NCI-H1694 treated with DMSO at 0.1 percent for 48 hours (cell line): ENCODE measurements at places on chromosomes 5 and 9.
A peak's percentile ranks its signal among the peaks of the same experiment; 100 is the strongest.

- DNase-seq: no peak
These were observed 75.9 kb upstream of the ADAMTSL1 start for GRCh38 chr9:18398038-18398437.

- DNase-seq: no peak
These were observed 36.3 kb downstream of the ZNF782 start for GRCh38 chr9:96817973-96818372.

GRCh38 chr5:146301626-146302025, 37.0 kb upstream of the POU4F3 start:
- DNase-seq: no peak

DNA sequence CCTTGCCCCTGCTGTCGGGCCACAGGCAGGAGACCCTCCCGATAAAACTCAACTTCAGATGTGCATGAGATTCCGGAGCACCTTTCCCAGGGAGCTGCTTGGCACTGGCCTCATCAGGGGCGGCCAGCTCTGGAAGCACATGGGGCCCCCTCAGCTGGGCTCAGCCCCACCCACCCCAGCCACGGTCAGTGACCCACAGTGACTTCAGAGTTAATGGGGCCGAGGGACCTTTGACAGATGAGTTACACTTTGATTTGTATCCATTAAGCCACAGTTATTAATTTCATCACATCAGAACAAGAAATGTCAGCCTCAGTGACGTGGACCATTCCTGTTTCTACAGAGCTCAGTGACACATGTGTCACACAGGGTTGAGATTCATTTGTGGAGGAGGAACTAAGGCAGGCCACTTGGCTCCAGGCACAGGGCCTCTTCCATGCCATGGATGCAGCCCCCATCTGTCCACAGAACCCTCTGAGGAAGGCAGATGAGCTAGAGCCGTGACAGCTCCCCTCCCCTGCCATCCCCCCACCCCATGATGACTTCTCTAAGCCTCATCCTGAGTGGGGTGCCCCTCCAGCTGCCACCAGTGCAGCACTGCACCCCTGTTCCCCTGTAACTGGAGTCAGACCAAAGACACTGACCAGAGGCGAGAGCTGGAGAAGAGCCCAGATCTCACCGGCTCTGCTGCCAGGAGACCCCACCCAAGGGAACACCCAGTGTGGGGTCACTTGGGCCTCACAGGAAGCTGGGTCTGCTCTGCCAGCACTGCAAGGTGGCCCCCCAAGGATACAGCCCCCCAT, 69.4 kb upstream of the ADAMTS2 start:
- no peak for DNase-seq

GRCh38 chr5:153713943-153714342, 223.5 kb downstream of the GRIA1 start:
- DNase-seq: no peak

DNA sequence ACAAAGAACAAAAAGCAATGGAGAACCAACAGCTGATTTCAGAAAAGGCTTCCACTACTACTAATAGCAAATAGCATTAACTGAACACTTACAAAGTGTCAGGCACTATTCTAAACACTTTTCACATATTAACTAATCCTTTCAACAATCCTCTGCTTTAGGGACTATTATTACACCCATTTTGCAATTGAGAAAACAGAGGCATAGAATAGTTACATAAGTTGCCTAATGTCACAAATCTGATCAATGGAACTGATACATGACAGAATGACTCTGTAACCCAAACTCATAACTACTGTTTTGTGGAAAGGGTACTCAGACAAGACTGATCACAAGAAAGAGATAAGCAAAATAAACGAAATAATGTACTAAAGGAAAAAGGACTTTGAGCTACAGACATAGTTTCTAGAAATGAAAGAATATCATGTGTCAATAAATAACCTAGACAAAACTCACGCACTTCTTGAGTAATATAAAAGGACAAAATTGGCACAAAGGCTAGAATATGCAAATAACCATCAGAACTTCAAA, 31.3 kb downstream of the ABHD17B start:
- DNase-seq: no peak

GRCh38 chr5:11261241-11261640, 500.2 kb upstream of the DAP start:
- no peak for DNase-seq

DNA sequence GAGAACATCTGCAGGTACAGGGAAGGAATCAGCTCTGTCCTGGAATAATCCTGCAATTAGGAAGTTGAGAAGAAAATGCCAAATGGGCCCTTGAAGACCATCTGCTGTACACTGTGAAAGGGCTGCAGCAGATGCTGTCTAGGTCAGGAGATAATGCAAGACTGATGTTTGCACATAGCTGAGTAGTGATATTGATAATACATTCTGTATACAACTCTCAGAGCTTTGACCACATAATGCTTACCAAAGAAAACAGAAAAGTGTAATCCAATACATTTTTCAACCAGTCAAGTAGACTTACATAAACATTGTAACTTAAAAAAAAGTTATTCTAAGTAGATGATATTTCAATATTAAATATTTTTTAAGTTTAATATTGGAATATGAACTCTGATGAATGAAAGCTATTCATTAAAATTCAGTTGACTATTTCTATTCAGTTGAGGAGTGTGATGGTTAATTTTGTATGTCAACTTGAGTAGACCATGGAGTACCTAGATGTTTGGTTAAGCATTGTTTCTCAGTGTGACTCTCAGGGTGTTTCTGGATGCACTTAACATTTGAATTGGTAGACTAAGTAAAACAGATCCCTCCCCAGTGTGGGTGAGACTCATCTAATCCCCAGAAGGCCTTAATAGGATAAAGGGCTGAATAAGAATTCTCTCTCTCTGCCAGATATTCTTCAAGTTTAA, 380.1 kb upstream of the PRR16 start:
- no peak for DNase-seq

- DNase-seq: no peak
These were observed 49.8 kb upstream of the PLPP1 start for GRCh38 chr5:55584398-55585205.

DNA sequence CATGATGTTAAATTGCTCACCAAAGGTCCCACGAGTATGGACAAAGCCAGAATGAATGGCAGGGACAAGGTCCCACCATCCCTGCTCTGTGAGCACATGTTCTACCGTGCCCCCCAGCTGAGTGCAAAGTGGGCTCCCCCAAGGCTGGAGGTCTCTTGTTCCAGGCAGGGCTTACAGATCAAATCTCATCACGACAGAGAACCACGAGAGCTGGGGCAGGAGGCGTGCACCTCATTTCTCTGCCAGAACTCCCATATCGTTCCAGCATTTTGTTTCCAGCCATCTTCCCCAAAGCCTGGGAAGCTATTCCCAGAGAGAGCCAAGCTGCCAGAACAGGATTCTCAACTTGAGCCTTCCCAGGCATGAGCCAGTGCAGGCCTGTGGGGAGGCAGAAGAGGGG, 108.5 kb downstream of the ZNF354C start:
- DNase-seq: no peak

DNA sequence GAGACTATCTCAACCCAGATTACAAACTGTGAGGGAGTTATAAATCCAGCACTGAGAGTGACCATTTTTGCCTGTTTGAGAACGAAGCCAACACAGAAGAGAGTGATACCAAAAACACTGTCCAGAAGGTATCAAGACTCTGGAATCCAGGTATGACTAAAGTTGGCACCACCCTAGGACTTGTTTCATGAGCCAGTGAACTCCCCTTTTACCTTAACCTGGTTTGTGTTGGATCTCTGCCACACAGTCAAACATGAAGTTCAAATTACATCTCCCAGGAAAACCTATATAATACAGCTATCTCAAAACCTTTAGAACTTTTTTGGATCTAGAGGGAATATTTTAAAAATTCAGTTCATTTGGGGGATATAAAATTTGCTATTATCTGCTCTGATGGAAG, 11.4 kb downstream of the ZBTB5 start:
- no peak for DNase-seq

GRCh38 chr5:150465927-150466326, 16.4 kb upstream of the RPS14 start:
- no peak for DNase-seq

- no peak for DNase-seq
These were observed 1975.2 kb upstream of the C9orf72 start for GRCh38 chr9:29548436-29548835.

GRCh38 chr5:142145106-142145900, 36.7 kb downstream of the NDFIP1 start:
- DNase-seq: peak; percentile 26

- no peak for DNase-seq
These were observed 39.4 kb downstream of the NNT start for GRCh38 chr5:43642428-43642827.

DNA sequence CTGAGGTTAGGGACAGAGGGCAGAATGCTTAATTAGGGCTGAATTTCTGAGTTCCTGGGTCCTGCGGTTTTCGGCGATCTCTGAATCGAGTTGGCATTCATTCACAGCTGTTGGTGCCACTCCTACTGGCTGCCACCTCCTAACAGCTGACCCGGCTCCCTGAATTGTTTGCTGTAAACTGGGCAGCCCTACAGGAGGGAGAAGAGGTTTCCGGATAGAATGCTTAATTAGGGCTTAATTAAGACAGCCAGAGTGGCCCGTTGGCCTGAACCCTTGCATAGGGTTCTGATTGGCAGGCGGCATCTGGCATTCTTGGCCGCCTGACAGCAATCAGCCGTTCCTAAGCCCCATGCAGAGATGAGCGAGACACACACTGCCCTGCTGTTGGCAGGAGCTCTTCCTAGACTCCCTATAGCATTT, 25.7 kb downstream of the FRMPD1 start:
- DNase-seq: peak; percentile 99

DNA sequence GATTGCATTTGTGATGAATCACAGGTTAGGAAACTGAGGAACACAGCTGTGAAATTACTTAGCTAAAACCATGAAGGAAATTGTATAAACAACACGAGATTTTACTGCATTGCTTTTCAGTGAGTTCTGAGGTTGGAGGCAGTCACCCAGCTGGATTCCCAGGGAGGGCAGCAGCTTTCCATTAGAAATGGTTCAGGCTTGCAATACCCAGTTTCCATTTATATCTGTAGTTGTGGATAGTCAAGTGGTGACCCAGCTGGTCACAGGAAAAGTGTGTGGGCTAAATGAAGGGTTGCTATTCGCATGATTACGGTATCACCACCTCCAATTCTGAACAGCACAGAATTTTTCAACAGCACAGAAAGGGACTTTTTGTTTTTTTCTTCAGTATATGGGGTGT, 34.3 kb upstream of the SPATA31D4 start:
- no peak for DNase-seq

- DNase-seq: no peak
These were observed 260.8 kb downstream of the AUH start for GRCh38 chr9:91100878-91101450.

DNA sequence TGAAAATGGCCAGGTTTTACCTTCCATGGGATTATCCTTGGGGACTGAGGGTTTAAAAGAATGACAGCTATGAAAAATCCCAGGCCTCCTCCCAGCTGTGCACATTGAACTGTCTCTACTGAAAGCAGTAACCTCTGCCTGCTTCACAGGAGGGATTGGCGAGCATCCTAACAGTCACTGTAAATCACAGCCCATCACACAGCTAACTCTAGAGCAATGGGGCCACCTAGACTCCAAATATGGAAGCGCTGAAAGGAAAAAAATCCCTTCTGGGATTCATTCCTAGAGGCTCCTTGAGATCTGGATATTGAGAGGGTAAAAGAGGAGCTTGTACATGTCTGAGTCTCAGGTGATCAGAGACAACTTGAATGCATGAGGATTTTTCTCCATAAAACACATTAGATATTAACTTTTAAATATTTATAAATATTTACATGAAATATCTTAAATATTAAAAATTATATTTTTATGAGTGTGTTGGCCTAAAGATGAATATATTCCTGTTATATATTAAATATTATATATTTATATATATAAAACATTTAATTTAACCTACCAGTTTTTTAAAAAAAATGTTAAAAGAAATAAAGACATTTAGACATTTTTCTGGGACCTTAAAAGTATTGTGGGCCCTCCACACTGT, 133.8 kb upstream of the SLC24A2 start:
- DNase-seq: peak; percentile 85

DNA sequence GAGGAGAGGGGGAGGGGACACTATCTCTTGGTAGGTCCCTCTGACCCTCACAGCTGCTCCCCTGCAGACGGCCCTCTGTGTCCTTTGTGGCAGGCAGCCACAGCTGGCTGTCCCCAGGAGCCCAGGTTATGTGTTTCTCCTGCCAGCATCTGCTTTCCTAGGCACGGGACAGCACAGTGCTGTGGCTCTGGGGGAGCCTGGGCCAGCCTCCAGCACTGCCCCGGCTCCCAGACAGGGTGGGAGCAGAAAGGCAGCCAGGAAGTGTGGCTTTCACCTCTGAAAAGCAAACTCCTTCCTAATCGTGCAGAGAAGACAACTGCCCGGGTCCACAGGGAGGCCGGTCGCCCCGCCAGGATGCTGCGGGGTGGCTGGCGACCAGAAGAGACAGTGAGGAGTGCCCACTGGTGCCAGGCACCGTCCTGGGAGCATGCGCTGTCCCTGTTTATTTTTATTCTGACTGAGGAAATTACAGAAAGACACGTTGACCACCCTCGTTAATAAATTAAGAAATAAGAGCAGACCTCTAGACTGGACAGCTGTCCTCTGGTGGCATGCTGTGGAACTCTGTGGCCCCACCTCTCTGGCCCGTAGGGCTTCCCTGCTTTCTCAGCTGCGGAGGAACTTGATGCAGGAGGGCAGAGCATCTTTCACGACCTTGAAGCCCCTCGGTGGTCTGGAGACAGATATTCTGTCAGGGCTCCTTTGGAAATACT, 240.3 kb downstream of the FANCC start:
- DNase-seq: no peak

- peak; percentile 41 for DNase-seq
These were observed at the start of gene FAM120A for GRCh38 chr9:93450945-93451815. FAM120A (plus strand) TSS chr9:93451685; CDS start chr9:93451916, 231 bp downstream.

DNA sequence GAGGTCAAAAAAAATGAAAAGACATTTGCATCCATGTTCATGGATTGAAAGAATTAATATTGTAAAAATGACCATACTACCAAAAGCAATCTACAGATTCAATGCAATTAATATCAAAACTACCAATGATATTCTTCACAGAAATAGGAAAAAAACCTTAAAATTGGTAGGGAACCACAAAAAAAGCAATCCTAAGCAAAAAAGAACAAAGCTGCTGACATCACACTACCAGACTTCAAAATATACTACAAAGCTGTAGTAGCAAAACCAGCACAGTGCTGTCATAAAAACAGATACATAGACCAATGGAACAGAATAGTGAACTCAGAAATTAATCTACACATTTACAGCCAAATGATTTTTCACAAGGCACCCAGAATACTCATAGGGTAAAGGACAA, 34.3 kb downstream of the RGMB start:
- DNase-seq: no peak

DNA sequence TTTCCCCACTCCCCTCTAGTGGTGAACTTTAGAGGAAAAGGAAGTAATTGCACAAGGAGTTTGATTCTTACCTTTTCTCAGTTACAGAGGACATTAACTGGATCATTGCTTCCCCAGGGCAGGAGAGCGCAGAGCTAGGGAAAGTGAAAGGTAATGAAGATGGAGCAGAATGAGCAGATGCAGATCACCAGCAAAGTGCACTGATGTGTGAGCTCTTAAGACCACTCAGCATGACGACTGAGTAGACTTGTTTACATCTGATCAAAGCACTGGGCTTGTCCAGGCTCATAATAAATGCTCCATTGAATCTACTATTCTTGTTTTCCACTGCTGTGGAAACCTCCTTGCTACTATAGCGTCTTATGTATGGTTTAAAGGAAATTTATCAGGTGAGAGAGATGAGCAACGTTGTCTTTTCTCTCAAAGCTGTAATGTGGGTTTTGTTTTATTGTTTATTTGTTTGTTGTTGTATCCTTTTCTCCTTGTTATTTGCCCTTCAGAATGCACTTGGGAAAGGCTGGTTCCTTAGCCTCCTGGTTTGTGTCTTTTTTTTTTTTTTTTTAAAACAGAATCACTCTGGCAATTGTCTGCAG, 25.3 kb downstream of the SLC22A5 start:
- peak; percentile 81 for DNase-seq

- no peak for DNase-seq
These were observed 7.1 kb upstream of the CORO2A start for GRCh38 chr9:98199388-98200033.
